Activated CD4-positive, CD25-positive, alpha-beta regulatory T cell treated with anti-CD3 and anti-CD28 coated beads, Interleukin-2, amount 50 U/mL, for 16 hours (primary cell): ENCODE measurements at places on chromosomes 1 and 21.

DNA sequence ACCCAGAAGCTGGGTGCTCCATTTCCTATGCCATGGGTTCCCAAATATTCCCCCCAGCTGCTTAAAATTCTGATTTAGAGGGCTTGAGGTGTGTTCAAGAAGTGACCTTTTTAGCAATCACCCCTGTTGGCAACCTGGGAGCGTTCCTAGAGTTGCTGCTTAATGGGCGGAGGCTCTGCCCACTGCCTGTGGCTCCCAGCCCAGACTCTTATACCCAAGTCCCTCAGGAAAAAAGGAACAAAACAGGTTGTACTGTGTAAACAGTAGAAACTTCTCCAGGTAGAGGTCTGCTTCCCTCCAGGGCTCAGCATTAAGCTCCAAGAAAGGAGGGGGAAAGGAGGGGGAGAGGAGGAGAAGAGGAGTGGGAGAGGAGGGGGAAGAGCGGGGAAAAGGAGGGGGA is 14.6 kb upstream of the TENT5C start:
- DNase-seq, result no peak

DNA sequence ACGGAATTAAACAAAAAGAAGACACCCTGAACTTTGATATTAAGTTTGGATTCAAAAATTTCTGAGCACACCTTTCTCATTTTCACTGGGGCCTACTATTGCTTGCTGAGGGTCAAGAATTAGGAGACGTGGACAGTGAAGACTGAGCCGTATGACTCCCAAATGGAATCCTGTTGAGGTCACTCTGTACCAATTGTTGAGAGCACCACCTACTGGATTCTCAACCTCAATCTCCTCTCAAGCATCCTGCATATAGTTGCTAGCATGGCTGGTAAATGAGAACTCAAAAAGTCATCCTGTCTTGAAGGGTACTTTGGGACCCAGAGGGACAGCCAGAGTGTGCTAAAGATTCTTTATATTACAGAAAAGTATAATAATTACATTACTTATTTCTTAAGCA is 20.2 kb upstream of the MTR start:
- DNase-seq, result no peak

DNA sequence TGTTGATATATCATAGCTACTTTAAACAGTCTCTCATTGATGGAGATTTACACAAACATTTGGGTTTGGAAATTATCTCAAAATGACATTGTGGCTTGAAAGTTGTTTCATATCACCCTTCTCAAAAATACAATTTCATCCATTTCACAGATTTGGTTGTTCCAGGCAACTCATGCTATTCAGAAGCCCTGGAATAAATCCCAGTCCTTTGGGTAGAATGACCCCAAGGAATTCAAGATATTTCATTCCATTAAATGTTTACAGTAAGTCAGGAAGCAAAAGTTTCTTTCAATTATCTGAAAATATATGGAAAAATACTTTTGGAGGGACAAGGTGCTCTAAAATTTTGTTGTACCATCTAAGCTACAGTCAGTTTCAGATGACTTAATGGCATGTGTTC is 27.1 kb downstream of the MPZL1 start:
- DNase-seq, result no peak

- no peak for DNase-seq
These were observed 46.4 kb downstream of the TOR1AIP2 start for GRCh38 chr1:179831225-179831624.

DNA sequence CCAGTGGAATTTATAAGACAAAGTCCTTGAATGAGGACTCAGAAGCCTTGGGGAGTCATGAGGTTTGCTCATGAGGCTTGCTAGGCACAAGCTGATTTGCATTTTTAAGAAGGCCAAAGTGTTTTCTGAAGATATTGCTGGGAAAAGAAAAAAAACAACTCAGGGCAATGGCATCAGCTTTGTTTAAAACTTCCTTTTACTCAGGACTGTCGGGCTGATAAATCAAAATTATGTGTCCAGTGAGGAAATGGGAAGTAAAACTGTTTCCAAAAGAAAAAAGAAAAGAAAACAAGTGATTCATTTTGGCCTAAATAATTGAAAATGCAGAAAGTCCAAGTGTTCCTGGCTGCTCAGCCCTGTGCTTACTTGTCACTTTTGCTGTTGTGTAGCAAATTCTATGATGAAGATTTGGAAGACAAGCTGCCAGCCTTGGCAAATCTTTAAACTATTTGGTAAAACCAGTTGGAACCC is 282.4 kb downstream of the HLX start:
- DNase-seq, result no peak

GRCh38 chr1:154454386-154455120 is 47.5 kb upstream of the TDRD10 start:
- no peak for DNase-seq

- no peak for DNase-seq
These were observed 91.9 kb downstream of the URB2 start for GRCh38 chr1:229717786-229718576.

DNA sequence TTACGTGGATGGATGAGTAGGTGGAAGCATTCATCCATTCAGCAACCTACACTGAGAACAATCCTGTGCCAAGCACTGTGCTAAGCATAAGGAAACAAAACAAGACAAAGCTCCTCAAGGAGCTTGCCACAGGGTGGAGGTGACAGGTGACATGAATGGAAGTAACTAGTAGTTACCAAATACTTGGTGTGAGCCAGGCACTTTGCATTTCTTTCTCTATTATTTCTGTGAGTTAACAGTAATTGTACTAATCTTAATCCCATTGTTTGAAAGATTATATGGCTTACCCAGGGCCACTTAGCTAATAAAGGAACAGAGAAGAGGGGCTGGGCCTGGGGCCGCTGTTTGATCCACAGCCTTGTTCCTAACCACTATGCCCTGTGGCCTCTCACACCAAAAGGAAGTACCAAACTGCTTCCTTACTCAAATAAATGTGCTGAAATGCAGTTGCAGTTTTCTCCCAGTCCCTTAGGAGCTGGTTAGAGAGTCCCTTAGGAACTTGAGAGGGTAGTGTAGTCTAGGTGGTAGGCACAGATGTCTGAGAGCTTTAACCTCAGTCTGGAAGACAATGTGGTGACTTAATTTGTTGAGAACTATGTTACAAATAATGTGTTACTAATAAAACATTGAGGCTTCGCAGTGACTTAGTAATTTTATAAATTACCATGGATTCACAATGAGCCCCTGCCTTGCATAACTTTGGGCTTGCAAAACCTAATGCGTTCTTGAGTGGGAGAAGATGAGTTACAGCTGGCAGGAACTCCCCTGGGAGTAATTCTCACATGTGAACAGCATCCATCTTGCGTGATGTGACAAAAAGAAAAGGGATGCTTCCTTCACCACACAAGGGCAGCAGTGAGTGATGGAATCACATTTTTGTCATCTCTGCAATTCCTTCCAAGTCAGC is 69.8 kb downstream of the MPZL1 start:
- no peak for DNase-seq

- no peak for DNase-seq
These were observed 7.5 kb downstream of the SDC3 start for GRCh38 chr1:30900931-30901560.

- no peak for DNase-seq
These were observed 18.1 kb downstream of the RSBN1 start for GRCh38 chr1:113793878-113794834.

DNA sequence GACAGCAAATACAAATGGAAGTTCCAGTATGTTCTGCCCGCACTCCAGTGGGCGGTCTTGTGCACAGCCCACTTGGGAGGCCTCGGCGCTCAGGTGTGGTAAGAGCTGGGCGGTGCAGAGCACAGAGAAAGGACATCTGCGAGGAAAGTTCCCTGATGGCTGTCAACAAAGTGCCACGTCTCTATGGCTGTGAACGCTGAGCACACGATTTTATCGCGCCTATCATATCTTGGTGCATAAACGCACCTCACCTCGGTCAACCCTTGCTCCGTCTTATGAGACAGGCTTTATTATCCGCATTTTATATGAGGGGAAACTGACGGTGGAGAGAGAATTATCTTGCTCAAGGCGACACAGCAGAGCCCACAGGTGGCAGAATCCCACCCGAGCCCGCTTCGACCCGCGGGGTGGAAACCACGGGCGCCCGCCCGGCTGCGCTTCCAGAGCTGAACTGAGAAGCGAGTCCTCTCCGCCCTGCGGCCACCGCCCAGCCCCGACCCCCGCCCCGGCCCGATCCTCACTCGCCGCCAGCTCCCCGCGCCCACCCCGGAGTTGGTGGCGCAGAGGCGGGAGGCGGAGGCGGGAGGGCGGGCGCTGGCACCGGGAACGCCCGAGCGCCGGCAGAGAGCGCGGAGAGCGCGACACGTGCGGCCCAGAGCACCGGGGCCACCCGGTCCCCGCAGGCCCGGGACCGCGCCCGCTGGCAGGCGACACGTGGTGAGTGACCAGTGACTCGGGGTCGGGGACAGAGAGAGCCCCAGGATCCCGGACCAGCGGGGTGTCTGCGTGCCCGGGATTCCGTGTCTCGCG is at the start of gene IL12RB2:
TSS of gene IL12RB2 (plus strand) at position 623 of the 810 bp plus-strand sequence. CDS start 12,496 bp downstream, outside the sequence.
- no peak for DNase-seq

DNA sequence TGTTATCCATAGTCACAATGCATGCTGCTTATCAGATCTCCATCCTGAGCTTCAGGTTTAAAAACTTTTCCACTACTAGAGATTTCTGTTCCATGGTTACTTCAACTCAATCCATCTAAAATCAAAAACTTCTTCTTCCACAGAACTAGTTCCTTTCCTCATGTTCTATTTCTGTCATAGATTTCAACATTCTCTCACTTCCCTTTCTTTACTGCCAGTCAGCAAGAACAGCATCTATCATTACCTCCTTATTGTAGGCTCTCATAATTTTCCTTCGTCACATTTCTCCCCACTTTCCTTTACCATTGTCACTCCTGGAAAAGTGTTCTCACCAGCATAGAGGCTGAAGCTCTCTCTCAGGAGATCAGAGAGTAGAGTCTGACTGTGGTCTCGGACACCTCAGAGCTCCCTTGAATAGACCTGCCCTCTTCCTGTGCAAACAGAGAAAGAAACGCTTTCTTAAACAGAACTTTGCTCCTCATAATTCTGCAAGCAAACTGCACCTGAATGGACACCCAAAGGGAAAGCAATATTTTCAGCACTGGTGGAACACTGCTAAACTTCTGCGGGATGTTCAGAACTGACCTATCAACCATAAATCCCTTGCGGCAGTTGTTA is 48.7 kb upstream of the KIRREL1 start:
- DNase-seq, result no peak

DNA sequence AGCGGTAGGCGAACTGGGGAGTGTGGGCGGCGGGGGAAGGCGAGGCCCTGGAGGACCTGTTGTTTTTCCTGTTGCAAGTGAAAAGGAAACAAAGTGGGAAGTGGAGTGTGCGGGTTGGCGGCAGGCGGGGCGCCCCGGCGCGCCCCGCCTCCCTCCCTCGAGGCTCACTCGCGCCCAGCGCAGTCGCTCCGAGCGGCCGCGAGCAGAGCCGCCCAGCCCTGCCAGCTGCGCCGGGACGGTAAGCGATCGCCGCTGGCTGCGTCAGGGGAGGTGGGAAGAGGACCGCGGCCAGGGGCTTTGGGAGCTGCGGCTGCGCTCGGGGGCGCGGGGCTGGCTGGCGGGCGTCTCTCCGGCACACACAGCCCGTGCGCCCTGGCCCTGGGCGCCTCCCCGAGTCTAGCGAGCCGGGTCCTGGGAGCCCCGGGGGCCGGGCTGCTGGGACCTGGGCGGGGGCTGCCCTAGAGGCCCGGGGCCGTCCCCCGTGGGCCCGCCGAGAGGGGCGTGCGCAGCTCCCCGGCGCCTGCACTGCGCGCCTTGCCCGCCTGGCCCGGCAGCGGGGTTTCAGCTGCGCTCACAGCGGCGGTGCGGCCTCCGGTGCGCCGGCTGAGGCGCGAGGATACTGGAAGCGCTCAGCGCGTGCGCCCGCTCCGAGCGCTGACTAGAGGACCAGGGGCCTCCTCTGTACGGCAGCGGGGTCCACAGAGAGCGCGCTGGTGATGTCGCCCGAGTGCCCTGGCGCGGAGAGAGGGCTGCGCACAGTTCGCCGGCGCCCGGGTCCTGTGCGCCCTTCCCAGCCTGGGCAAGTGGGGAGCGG is at the start of gene PIK3CD:
TSS of gene PIK3CD (plus strand) at position 167 of the 814 bp plus-strand sequence. CDS start 58,725 bp downstream, outside the sequence.
- DNase-seq, result no peak

GRCh38 chr1:97044159-97044760 is 322.7 kb downstream of the PTBP2 start:
- no peak for DNase-seq

DNA sequence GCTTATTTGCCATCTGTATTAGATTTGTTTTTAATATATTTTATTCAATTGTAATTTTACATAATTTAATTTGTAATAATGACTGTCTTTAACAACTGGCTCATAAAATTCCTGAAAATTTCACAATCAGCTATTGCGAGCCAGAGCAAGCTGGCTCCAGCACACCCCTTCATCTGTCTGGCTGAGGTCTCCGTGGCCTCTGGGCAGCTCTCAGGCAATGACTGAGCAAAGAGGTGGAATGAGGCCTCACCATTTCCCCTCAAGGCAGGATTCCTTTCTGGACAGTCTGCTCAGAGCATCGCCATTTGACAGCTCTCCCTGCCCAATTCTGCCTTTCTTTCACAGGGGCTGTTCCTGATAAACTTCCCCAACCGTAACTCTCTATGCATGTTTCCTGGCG is 5.8 kb upstream of the KANK4 start:
- no peak for DNase-seq

DNA sequence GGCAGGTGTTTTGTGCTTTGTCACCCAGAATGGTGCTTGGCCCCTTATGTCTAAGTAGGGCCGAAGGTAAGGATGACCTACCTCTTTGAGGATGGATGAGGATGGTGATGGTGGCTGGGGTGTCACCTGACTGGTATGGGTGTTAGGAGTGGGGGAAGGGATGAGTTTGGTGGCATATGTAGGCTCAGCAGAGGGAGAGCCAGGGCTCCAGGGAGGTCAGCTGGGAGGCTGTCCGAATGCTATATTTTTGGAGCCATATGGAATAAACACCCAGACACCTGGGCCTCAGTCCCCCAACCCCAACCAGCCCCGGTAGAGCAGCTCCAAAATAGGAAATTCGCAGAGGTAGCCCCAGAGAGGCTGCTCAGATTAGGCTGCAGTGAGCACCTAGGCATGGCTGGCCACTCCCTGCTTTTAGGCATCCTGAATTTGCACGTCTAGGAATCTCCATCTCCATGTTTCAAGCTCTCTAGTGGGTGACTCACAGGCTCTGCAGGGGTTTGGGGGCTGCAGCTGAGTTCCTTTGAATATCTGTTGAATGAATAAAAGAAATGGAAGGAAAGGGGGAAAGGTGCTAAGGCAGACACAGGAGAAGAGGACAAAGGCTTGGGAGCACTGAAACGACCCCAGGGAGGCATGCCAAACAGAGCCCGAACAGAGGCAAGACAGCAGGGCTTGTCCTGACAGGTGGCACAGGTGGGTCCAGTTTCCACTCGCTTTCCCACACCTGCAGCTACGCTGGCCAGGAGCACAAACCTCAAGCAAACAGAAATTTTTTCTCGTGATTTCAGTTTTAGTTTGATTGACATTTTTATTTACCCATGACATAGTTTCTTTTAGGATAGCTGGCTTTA is 135.3 kb upstream of the EDN2 start:
- DNase-seq, result no peak

GRCh38 chr1:154557248-154557938 is 1.1 kb downstream of the UBE2Q1 start:
- no peak for DNase-seq

- DNase-seq, result no peak
These were observed 22.2 kb downstream of the FMOD start for GRCh38 chr1:203328714-203329122.

GRCh38 chr1:152130186-152130585 is 14.9 kb upstream of the TCHH start:
- no peak for DNase-seq

GRCh38 chr1:25051504-25051903 is 121.4 kb upstream of the RUNX3 start:
- no peak for DNase-seq

- DNase-seq, result no peak
These were observed 70.9 kb downstream of the RERE start for GRCh38 chr1:8746554-8746953.

GRCh38 chr1:23396380-23396779 is 26.7 kb upstream of the ZNF436 start:
- DNase-seq, result no peak
